ENCODE measurements at places on chromosomes 3 and 15. TPM values are rescaled to one million over a fixed set of nuclear protein-coding genes. Genes with fewer than 3 reads are reported as not detected.

Gene FNDC3B
- 60.6 TPM for total RNA-seq

Gene PRTG
- total RNA-seq = 13.3 TPM

DNA sequence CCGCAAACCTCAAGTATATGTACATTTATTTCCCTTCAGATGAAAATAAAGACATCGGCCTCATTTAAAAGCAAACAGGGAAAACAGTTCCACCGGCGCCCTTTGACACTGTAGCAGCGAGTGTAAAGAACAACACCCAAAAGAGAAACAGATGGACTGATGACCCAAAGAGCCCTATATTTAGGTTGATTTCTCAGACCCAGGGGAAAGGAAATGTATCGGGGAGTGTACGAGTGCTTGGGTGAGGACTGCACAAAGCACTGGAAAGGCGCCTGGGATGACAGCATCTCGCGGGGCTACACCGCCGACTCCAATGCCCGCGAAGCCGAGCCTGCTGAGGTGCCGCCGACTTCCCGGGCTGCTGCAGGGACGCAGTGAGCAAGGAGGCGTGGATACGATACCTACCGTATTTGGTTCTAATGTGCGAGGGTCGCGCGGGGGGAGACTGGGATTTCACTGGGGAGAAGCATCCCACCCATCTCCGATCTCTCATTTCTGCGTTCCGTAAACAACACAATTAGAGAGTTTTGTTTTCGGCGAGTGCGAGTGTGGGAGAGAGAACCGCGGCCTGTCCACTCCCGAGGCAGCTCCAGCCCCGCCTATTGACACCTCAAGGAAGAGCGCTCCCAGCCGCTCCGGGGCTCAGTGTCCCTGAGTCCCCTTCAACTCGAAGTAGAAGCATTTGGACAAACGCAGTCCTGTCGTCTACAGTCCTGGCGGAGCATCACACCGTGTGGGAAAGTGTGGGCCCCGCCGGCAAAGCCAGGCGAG lies 2.0 kb downstream of the MECOM start:
- peak; percentile 23 for DNase-seq

- DNase-seq = no peak
Observed at GRCh38 chr15:29534378-29534777, 264.8 kb upstream of the NSMCE3 start.

DNA sequence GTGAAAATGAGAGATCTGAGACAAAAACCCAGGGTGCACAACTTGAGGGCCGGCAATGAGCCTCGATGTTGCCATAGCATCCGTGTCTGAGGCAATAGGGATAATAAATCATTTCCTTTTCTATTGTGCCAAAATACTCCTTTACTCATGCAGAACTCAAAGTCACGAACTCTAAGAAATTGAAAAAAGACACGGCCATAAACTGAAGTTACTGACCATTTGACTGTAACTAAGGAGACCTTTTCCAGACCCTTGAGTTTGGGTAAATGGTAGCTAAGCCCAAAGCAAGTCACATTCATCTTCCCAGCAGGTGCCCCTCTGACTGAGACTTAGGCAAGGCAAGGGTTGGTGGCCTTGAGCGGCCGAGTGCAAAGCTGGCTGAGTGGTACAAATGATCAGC lies 141.2 kb upstream of the SLCO3A1 start:
- no peak for DNase-seq

Gene ZIC1
- 12.2 TPM for total RNA-seq

DNA sequence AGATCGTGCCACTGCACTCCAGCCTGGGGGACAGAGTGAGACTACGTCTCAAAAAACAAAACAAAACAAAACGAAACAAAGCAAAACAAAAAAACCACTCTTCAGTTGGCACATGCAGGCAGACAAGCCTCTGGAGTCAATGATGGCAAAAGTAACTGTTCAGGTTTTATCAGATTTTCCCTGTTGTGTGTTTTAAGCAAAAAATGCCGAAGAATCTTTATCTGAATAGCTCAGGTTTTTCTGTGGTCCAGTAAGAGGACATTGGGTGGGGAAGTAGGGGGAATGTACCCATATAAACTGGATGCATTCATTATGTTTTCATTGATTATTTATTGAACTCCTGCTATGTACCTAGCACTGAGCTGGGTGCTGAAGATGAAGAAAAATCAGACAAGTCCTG lies 20.8 kb upstream of the BCL2A1 start:
- DNase-seq = no peak

DNA sequence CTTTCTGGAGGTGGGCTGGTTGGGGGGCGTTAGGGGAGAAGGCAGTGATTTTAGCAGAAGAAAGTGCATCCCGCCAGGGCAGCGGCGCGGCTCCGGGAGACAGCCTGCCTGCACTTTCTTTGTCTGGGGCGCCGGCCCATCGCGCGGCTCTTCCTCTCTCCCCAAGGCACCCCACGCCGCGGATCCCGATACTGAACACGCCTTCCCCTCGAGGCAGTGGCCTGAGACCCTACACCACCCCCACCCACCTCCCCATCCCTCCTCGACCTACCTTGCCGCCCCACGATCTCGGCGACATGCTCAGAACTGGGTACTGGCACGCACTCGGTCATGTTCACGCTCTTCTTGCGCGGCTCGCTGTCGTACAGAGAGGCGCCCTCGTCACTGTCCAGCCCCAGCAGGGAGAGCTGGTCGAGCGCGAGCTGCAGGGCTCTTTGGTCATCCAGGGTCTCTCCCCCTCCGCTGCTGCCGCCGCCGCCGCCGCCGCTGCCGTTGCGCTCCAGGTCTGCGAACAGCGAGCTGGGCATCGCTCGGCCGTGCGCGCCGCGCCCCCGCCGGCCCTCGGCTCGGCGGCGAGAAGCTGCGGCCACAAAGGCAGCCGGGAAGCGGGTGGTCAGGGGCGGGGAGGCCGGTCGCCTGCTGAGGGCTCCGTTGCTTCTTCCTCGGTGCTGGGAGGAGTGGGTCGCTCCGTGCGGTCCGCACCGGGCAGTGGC lies 483 bp downstream of the MEX3B start:
- DNase-seq = peak; percentile 52

Gene NBEAL2
- 6.1 TPM for total RNA-seq

DNA sequence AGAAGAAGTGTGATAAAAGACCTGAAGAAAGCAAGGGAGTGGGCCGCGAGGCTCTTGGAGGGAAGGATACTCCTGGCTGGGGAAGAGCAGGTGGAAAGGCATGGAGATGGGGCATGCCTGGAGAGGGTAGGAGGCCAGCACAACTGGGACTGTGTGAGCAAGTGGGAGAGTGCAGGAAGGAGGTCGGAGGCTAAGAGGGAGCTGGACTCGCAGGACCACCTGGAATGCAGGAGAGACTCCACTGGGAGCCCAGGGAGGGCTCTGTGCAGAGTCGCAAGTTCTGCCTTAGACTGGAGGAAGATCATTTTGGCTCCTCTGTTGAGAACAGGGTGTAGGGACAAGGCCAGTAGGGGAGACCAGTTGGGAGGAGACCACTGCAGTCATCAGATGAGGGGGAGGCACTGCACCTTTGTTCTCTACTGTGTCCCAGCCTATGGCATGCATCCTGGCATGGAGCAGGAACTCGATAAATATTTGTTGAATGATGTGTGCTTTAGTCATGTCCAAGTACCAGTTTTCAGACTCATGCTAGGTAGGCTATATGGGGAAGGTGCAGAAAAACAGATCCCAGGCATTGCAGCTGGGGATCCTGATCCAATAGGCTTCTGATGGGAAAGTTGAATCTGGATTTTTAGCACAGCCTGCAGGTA lies 13.7 kb downstream of the FAM107A start:
- peak; percentile 33 for DNase-seq

Gene CCDC71
- total RNA-seq = 26.0 TPM
